Activated T-helper 17 cell treated with anti-CD3 and anti-CD28 coated beads, Interleukin-2, amount 50 U/mL, for 72 hours (primary cell): ENCODE measurements at places on chromosomes 16 and 17. TPM values are rescaled to one million over a fixed set of nuclear protein-coding genes. Genes with fewer than 3 reads are reported as not detected.

ACSM2A gene
- not detected for total RNA-seq

CDT1 gene
- 96.6 TPM for total RNA-seq

GNAO1 gene
- 0.41 TPM for total RNA-seq

TBC1D3E gene
- not detected for total RNA-seq

NACA2 gene
- total RNA-seq: not detected

NTN3 gene
- total RNA-seq: not detected

ACE gene
- 0.61 TPM for total RNA-seq

EME1 gene
- 48.7 TPM for total RNA-seq

C17orf107 gene
- total RNA-seq: 3.4 TPM

CHTF8 gene
- total RNA-seq: 103 TPM

RDM1 gene
- total RNA-seq: 4.3 TPM

TRIM65 gene
- total RNA-seq: 33.9 TPM

UBE2G1 gene
- 40.6 TPM for total RNA-seq

KRTAP4-3 gene
- total RNA-seq: not detected

GNG13 gene
- total RNA-seq: not detected

SPATA22 gene
- total RNA-seq: not detected

ADAP2 gene
- not detected for total RNA-seq

RHBDL3 gene
- total RNA-seq: not detected

BCAR1 gene
- 0.58 TPM for total RNA-seq

SLC35G6 gene
- not detected for total RNA-seq

GPATCH8 gene
- total RNA-seq: 43.7 TPM

BAIAP3 gene
- 2.2 TPM for total RNA-seq

KRTAP4-1 gene
- total RNA-seq: not detected

CSH1 gene
- total RNA-seq: 7.6 TPM

DNAH2 gene
- 0.06 TPM for total RNA-seq

RNF167 gene
- total RNA-seq: 184 TPM

TBC1D10B gene
- 64.2 TPM for total RNA-seq

KRTAP4-4 gene
- total RNA-seq: not detected

LRRC37A3 gene
- 17.4 TPM for total RNA-seq

WFDC1 gene
- total RNA-seq: not detected

ABI3 gene
- total RNA-seq: 36.1 TPM

ACAP1 gene
- total RNA-seq: 774 TPM

MEFV gene
- total RNA-seq: 0.11 TPM

PRSS36 gene
- 1.1 TPM for total RNA-seq

ACLY gene
- total RNA-seq: 95.4 TPM

ITGB3 gene
- total RNA-seq: not detected
